CD4-positive, alpha-beta T cell treated with Interferon alpha-2 for 1 hour (primary cell): ENCODE measurements at places on chromosomes 11 and 22.
A peak's percentile ranks its signal among the peaks of the same experiment; 100 is the strongest.

- no peak for DNase-seq
These were observed 160.5 kb upstream of the TBCEL start for GRCh38 chr11:120863359-120863758.

- no peak for DNase-seq
These were observed 8.3 kb downstream of the PLAAT2 start for GRCh38 chr11:63554877-63555223.

DNA sequence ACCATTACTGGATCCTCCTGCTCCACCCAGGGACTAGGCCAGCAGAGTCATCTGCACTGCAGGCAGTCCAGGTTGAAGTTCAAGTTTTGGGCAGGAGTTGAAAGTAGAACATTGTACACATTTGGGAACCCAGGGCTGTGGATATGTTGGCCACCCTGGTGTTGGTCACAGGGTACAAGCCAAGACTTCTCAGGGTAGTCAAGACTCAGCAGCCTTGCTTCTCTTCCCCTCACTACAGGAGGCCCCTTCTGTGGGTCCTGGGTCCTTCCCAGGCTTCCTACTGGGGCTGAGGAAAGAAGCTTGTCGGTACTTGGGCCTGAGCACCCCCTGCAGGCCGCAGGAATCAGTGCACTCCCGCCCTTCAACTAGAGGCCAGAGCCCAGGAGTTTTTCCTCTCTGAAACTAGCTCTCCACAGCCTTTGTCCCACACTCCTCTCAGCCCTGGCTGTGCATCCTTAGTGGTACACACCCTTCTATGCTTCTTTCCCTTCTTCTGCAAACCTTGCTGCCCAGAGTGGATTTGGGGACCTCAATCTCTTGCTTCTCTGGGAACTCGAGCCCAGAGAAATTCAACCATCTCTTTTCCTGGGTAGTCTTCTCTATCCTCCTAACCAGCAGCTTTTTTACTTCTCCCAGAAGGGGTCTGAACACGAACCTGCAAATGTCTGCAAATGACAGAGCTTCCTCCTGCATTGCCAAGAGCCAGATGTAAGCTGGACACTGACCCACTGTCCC, 2.6 kb upstream of the HPX start:
- peak; percentile 68 for DNase-seq

DNA sequence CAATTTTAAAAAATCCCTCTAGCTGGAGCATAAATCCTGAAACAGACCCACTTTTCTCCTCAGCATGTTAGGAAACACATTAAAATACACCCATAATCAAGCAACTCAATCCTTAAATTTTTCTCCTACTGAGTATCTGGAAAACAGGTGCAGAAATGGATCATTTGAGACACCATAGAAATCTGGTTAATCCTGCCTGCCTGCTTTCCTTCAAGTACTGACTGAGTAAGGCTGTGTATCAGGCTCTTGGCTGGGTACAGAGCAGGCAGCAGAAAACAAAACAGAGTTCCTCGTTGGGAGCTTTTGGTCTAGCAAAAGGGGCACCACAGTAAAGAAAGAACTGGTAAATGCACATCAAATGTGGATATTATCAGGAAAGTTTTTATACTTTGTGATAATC, 1.9 kb downstream of the KCNQ1OT1 start:
- no peak for DNase-seq

- peak; percentile 99 for DNase-seq
These were observed at the start of gene YIF1A for GRCh38 chr11:66288671-66289547. TSS of gene YIF1A (minus strand) at chr11:66289143. CDS start at chr11:66288985, 158 bp downstream.

DNA sequence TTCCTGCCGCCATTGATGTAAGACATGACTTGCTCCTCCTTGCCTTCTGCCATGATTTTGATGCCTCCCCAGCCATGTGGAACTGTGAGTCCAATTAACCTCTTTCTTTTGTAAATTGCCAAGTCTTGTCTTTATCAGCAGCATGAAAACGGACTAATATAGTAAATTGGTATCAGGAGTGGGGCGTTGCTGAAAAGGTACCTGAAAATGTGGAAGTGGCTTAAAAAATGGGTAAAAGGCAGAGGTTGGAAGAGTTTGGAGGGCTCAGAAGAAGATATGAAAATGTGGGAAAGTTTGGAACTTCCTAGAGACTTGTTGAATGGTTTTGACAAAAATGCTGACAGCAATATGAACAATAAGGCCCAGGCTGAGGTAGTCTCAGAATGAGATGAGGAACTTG, 89.7 kb downstream of the RSF1 start:
- no peak for DNase-seq

GRCh38 chr11:1508491-1508891, 21.9 kb upstream of the MOB2 start:
- DNase-seq, result no peak

DNA sequence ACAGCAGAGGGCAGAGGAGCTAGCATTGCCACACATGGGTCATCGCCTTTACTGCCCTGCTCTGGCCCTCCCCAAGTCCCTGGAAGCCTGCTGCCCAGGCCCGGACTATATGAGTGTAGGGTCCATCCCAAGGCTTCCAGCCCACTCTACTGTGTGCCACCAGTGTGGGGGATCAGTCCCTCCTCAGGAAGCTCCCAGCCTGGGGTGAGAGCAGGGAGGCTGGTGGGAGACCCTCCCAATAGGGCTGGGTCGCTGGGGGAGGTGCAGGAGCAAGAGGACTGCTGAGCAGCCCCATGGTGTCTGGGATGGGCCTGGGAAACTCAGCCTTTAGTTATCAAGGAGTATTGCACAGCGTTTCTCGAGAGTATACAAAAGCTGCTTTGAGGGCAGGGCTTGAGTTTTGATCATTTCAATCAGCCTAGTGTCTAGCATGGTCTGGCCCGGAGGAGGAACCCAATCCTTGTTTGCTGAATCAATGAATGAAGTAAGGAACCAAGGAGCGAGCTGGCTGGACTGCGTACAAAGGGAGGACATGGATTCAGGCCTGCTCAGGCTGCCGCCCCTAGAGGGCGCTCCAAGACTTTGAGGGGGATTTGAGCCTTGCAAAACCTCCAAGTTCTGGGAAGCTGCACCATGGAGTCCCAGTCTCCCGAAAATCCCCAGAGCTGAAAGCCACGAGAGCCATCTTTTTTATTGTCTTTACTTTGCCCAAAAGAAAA, 89.0 kb upstream of the PARVA start:
- DNase-seq, result peak; percentile 11

DNA sequence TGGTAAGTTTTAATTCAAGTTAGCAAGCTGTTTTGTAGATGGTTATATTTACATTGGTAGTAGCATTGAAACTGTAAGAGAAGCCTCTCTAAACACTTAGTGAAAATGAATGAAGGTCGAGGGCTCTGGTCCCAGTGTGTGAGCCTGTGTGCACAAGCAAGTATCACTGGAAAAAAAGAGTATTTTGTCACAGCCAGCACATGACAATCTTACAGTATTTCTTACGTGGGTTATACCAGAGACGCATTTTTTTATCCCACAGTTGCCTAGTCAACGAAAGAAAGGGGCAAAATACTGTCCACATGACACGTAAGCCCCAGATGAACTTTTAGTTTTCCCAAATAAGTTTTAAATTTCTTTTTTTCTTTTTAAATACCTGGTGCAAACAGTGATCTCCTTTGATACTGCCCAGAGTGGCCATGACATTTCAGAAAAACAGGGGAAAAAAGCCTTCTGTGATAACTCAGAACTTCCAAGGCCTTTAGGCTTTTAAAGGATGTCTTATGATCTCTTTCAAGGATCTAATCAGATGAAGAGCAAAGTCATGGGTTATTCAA, 23.5 kb downstream of the RAB38 start:
- no peak for DNase-seq

DNA sequence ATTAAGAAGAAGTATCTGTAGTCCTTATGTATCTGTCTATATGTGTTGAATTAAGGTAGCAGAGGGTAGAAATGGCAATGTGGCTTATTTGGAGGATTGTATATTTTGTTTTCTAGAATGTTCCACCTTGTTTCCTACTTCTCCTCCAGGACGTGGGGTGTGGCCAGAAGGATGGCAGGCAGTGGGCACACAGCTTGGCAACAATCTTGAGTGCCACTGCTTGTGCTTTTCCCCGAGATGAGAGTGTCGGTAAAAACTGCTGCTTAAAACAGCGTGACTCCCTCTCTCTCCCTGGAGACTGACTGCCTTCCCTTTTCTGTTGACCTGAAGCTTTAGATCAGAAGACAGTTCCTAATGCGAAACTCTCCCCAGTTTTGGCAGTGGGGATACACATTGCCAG, 61.2 kb downstream of the FAT3 start:
- DNase-seq, result no peak

- no peak for DNase-seq
These were observed 41.2 kb downstream of the SYTL2 start for GRCh38 chr11:85769771-85770170.

- no peak for DNase-seq
These were observed 84.8 kb downstream of the OTOG start for GRCh38 chr11:17631702-17632365.

- no peak for DNase-seq
These were observed 1.7 kb upstream of the DIXDC1 start for GRCh38 chr11:111935317-111936039.

DNA sequence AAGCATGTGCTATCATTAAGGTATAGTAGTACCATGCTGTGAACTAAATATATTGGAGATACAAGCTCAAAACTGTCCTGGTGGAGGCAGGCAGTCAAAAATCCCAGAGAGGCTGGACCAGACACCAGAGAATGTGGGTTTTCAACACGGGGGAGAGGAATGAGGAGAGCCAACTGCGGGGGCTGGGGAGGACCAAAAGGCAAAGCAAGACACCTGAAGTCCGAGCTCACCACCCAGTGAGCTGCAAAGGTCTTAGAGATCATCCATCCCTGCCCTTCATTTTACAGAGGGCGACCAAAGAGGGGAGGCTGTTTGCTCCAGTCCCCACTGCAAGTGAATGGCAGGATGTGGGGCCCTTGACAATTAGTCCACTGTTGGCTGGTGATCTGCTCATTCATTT, 10.0 kb downstream of the RIBC2 start:
- DNase-seq, result no peak

GRCh38 chr22:42347281-42347824, 76.9 kb upstream of the TCF20 start:
- DNase-seq, result no peak

GRCh38 chr22:40368836-40369235, 1.6 kb upstream of the SGSM3 start:
- DNase-seq, result no peak

DNA sequence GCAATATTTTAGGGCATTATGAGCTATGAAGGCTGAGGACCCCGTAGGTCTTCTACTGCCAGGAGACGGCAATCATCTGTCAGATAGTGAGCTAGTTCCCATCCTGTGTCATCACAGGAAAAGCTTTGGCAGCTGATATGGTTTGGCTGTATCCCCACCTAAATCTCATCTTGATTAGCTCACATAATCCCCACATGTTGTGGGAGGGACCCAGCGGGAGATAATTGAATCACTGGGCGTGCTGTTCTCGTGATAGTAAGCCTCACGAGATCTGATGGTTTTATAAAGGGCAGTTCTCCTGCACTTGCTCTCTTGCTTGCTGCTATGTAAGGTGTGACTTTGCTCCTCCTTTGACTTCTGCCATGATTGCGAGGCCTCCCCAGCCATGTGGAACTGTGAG, 18.1 kb downstream of the CSRP3 start:
- DNase-seq, result no peak
